ENCODE measurements at places on chromosomes 2 and 18. TPM values are rescaled to one million over a fixed set of nuclear protein-coding genes. Genes with fewer than 3 reads are reported as not detected.

The NTSR2 gene
- total RNA-seq = not detected

The GPN1 gene
- 54.4 TPM for total RNA-seq

The SKOR2 gene
- not detected for total RNA-seq

The TRABD2A gene
- 30.1 TPM for total RNA-seq

The C1QL2 gene
- total RNA-seq = not detected

The GEN1 gene
- total RNA-seq = 30.9 TPM

The RAD51AP2 gene
- total RNA-seq = not detected
